ENCODE measurements at places on chromosomes 6 and 20. TPM values are rescaled to one million over a fixed set of nuclear protein-coding genes. Genes with fewer than 3 reads are reported as not detected.

DNA sequence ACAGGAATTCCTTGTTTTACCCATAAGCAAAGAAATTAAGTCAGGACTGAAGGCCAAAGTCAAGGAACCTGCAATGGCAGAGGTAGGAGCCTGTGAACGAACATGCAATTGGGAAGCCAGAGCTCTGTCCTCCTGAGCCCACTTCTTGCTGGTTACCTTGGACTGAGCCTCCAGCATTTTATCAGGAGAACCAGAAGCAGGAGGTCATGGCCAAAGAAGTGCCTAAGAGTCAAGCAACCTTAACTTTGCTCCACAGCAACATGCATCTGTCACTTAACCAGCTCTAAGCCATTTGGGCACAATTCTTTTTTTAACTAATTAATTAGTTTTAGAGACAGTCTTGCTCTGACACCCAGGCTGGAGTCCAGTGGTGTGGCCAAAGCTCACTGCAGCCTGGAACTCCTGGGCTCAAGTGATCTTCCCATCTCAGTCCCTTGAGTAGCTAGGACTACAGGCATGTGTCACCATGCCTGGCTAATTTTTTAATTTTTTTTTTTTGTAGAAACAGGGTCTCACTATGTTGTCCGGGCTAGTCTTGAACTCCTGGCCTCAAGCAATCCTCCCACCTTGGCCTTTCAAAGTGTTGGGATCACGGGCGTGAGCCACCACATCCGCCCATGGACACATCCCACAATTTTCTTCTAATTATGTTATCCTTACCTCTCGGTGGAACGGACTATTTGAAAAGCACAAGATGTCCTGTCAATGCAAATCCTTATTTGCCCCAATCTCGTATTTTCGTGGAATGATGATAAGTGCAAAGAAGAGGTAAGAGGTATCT is 334.2 kb downstream of the CD83 start:
- H3K4me1 ChIP-seq: peaks cover 27% of the 10 kb centered on the region
- DNase-seq: no peak
- H3K36me3 ChIP-seq: no peaks in the 10 kb centered on the region
- no peak overlapping the region for H3K4me3 ChIP-seq
- no peak overlapping the region for H3K27ac ChIP-seq

GRCh38 chr6:131116755-131117360 is 18.4 kb upstream of the AKAP7 start:
- H3K27ac ChIP-seq: no peak overlapping the region

The OR2B6 gene
- total RNA-seq: not detected

GRCh38 chr6:144007478-144008119 is 460 bp downstream of the PLAGL1 start:
- H3K4me3 ChIP-seq: peak overlapping the region; percentile 73
- DNase-seq: peak; percentile 56
- H3K27ac ChIP-seq: peak overlapping the region; percentile 72
- no peaks in the 10 kb centered on the region for H3K36me3 ChIP-seq
- no peaks in the 10 kb centered on the region for H3K4me1 ChIP-seq

GRCh38 chr20:60352017-60352416 is 393.8 kb downstream of the CDH26 start:
- no peaks in the 10 kb centered on the region for H3K36me3 ChIP-seq
- no peak overlapping the region for H3K4me3 ChIP-seq
- H3K27ac ChIP-seq: no peak overlapping the region
- no peaks in the 10 kb centered on the region for H3K4me1 ChIP-seq
- no peak for DNase-seq

Data from lung (tissue), 17 donors.